ENCODE measurements at places on chromosomes 1 and 21.

GRCh38 chr1:52348704-52349300 lies 17.2 kb downstream of the CC2D1B start:
- DNase-seq, result no peak

DNA sequence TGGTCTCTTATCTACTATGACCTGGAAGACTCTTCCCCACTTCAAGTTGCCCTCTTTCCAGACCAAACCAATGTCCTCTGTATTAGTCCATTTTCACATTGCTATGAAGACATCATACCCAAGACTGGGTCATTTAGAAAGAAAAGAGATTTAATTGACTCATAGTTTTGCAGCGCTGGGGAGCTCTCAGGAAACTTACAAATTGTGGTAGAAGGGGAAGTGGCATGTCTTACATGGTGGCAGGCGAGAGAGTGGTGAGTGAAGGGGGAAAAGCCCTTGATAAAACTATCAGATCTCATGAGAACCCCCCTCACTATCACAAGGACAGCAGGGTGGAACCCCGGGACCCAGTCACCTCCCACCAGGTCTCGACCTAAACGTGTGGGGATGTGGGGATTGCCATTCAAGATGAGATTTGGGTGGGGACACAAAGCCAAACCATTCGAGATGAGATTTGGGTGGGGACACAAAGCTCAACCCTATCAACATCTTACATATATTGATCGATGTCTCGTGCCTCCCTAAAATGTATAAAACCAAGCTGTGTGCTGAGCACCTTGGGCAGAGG lies 14.2 kb upstream of the AGPAT3 start:
- DNase-seq, result no peak

DNA sequence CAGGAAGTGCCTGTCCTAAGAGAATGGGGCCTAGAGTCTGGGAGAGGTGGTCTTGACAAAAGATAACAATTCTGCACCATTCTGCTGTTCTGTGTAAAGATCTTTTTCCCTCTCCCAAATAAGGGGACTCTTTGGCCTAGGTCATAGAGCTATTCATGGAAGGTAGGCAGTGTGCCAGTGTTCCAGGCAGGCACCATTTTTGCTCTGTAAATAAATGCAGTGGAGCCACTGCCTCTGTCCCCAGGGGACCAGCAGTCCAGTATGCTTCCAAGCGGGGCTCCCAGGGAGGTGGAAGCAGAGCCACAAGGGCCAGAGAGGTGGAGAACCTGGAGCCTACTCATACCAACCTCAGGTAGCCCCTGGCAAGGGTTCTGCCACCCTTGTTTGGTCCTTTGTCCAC lies 25.9 kb downstream of the KCNA2 start:
- no peak for DNase-seq

GRCh38 chr1:209547626-209548025 lies 35.9 kb upstream of the CAMK1G start:
- DNase-seq, result no peak

Measured in activated naive CD8-positive, alpha-beta T cell treated with anti-CD3 and anti-CD28 coated beads for 36 hours (primary cell).